Adipocyte (in vitro differentiated cells): ENCODE measurements at places on chromosomes 12 and 14.

DNA sequence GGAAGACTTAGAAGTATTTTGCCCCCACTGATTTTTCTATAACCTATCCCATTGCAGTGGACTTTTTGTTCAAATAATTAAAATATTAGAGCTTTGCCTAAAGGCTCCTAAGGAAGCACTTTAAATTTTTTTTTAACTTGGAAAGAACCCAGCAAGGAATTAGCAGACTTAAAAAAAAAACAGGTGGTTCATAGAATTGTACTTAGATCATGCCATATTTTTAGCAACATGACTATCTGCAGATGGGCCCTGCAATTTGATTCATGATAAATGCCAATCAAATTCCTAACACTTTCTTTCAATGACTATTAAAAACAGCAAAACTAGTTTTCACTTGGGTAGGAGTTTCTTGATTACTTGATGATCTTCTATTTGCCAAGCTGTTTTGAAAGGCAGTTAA is 11.5 kb downstream of the ADAMTS20 start:
- peak; percentile 36 for DNase-seq

DNA sequence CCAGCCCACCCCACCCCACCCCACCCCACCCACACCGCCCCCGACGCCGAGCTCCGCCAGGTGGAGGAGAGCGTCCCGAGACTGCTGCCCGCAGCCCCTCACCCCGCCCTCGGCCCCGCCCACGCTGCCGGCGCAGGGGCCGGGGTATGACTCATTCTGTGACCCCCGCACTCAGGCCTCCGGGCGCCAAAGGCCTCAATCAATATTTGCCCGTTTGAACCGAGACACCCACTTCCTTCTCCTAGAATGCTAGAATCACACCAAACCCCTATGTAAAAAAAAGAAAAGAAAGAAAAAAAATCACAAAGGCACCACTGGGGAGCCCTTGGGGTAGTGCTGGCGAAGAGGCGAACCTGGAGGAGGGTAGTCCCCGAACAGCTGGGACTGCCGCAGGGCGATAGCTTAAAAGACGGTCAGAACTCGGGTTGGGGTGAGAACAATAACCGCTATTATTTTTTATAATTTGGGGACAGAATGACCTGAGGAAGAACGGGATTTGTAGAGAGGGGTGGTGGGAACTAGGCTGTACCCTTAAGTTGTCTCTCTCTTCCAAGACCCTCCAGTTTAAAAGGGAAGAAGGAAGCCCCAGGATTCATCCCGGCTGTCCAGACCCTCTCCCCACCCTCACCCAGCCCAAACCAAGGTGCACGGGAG is 894 bp downstream of the KRT8 start:
- DNase-seq: peak; percentile 46

DNA sequence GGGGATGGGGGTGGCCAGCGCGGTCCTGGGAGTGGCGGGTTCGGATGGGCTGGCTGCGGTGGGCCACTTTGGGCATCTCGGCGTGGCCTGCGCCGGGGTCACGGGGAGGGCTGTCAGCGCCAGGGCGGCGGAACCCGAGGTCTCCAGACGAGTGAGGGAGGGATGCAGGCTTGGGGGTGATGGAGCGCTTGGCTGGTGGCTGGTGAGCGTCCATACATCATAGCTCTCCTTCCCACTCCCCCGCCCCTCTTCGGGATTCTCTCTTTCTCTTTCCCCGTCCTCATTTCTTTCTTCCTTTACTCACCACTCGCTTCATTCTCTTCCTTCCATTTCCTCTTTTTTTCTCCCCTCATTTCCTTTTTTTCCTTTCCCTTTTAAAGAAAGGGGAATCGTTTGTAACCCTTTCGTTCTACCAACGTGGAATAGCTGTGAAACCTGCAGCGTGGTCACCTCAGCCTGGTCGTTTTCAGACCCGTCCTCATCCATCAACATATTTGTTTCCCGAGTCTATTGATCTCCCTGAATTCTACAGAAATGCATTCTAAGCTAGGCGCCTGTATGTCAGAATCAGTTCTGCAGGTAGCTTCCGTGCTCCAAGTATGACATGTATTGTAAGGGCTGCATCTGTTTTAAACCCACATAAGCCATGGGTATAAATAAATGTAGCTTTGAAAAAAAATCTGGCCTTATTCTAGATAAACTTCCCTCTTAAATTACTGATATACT is 260.3 kb upstream of the E2F7 start:
- peak; percentile 33 for DNase-seq

GRCh38 chr14:100222224-100223093 is 16.5 kb upstream of the YY1 start:
- DNase-seq: no peak

DNA sequence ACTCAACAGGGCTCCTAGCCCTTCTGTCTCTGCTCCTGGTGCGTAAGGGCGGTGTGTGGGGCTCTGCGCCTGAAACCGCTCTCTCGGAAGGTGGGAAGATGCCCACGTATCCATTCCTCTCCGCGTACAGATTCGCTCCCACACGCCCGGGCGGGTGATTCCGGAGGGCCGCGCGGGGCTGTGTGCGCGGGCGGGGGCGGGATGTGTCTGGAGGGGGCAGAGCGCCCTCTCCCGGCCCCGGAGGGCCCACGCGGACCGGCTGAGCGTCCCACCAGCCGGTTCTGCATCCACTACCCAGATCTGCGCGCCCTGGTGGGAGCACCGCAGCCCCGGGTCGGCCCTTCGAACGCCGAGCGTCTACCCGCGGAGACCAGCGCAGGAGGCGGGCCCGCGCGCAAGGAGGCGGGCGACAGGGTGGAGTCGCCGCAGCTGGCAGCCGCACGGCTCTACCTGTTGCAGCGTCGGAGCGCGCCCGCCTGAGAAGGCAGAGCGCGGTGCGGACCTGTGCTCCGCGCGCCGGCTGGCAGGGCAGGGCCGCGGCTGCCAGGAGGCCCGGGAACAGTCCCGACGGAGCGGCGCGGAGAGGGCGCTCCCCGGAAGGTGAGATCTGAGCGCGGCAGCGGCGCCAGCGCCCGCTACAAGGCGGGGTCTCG is 1.4 kb upstream of the KCNK13 start:
- DNase-seq: peak; percentile 66

- DNase-seq: peak; percentile 85
Observed at GRCh38 chr14:73789989-73790581, 61.5 kb upstream of the PTGR2 start.

DNA sequence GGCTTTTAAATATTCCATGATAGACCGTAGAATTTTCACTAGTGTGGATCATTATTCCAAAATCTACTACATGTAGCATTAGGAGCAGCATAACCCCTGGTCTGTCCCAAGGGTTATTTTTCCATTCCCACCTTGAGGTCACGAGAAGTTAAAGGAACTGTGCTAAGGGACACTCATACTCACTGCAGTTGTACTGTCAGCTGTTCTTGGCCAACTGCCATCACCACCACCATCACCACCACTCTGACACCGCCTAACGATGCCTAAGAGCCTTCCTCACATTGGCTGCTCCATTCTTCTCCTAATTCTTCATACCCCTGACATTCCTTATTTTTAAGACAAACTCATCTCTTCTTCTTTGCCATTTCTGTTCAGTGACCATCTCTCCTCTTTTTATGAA is 13.4 kb upstream of the PTGDR start:
- DNase-seq: no peak

DNA sequence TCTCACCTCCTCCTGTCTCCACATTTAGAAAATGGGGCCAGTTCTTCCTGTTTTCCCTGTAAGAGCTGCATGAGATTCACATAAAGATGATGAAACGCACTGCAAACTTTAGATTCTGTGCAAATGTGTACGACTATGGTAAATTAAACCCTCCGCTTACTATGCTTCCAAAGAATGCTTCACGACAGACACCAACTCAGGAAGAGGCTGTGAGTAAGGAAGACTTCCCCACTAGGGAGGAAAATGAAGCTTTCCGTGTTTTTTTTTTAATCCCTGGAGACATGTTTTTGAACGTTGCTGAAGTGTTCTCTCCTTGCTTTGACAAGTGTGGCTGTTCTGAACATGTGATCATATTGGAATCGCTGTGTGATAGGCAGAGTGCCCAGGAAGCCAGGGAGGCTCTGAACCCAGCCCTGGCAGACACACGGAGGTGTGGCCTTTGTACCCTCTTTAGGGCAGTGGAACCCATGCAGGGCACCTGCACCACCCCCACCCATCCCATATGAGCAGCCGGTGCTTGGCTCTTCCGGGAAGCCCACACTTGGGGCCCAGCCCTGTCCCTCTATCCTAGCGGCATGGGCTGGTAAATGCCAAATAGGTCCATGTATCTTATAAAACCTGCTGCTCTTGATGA is 7.5 kb upstream of the SYNE3 start:
- peak; percentile 68 for DNase-seq

DNA sequence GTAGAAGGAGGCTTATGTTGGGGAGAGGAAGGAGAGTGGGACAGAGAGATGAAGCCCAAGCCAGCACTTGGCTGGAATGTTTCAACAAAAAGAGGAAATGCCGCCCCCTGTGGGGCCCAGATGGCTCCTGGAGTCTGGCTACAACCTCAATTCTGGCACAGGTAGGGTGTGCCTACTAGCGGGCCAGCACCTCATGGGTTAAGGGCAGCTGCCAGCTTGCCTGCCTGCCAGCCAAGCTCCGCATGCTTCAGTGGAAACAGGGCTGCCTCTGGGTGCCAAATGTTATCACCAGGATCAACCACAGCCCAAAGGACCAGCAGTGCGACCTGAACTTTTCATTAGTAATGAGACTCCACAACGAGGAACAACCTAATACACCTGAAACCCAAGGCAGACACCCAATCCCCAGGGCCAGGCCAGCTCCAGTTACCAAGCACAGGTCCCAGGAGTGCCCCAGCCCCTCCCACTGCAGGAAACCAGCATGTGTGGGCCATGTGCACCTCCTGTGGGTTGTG is 11.3 kb downstream of the RAB15 start:
- no peak for DNase-seq

DNA sequence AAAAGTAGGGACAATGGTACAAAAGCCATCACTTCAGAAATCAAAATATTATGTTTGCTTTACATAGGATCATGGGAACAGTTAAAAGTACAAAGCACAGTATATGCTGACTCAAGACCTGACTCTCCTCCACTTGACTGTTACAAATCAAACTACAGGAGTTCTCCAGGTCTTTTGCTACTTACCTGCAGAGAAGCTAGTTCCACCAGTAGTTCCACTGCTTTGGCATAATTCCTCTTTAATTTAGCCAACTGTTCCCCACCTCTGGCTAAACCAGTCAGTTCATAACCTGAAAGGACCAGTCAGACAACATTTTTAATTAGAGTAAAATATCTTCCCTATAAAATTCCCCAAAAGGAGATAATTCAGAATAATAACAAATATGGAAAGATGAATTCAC is 14.0 kb downstream of the ATP6V1D start:
- no peak for DNase-seq

DNA sequence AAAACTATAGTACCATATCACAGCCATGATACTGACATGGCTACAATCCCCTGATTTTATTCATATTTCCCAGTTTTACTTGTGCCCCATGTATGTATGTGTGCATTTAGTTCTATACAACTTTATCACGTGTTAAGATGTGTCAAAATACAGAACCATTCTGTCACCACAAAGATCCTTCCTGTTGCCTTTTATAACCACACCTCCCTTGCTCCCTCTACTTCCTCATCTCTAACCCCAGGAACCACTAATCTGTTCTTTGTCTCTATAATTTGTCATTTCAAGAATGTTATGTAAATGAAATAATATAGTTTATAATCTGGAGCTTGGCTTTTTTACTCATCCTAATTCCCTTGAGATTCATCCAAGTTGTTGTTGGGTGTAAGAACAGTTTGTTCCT is 358.4 kb downstream of the DPF3 start:
- no peak for DNase-seq

DNA sequence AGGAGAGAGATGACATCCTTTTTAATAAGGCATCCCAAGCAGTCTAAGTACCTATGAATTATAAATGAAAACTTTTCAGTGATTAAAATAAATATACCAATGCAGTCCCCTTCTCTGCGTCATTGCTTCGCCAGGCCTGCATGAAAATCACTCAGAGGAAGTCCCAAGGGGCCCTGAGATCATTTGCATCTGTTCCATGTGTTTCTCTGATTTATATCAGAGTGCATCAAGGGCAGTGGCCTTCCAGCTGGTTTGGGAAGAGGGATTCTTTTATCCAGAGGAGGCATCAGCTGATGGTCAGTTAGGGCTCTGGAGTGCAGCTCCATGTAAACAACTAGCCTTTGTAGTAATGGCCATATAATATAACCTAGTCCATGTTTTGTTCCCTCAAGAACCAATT is 210.1 kb downstream of the RGS6 start:
- DNase-seq: no peak

DNA sequence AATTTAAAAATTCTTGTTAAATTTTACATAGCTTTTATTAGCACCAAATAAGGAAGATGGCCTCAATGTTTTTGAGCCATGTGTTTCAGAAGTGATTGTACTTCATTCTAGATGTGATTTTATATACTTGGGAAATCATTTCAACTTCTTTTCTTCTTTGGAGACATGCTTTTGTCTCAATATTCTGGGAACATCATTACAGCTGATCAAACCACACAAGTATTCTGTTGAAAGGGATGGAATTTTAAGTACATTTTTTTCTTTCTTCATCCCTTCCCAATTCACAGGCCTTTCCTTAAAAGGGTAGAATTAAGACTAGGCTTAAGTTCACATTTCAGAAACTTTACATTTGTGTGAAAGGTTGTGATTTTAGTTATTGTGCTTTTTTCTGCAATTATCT is 66.4 kb downstream of the PAPOLA start:
- peak; percentile 18 for DNase-seq

GRCh38 chr12:106246891-106247673 is 738 bp downstream of the CKAP4 start:
- DNase-seq: peak; percentile 84

DNA sequence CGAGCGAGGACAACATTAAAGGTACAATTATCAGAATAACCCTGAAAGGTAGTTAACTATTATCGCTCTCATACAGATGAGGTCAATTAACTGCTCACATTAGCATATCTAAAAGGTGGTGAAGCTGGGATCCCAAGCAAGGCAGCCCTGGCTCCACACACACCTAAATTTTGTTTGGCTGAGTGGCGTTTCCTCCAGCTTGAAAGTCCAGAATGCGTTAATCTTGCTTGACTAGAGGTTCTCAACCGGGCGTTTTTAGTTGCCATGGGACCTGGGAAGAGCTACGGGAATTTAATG is 531 bp downstream of the DLGAP5 start:
- no peak for DNase-seq

GRCh38 chr14:81559385-81559784 is 25.7 kb upstream of the SEL1L start:
- no peak for DNase-seq
